ENCODE measurements at places on chromosomes 1 and 21.

- no peak for DNase-seq
These were observed 102.8 kb upstream of the ARTN start for GRCh38 chr1:43830802-43831201.

GRCh38 chr21:15064576-15065391 lies at the start of gene NRIP1:
NRIP1 (minus strand) TSS chr21:15065000; CDS start chr21:14968192, 96,808 bp downstream.
- DNase-seq: peak; percentile 50

DNA sequence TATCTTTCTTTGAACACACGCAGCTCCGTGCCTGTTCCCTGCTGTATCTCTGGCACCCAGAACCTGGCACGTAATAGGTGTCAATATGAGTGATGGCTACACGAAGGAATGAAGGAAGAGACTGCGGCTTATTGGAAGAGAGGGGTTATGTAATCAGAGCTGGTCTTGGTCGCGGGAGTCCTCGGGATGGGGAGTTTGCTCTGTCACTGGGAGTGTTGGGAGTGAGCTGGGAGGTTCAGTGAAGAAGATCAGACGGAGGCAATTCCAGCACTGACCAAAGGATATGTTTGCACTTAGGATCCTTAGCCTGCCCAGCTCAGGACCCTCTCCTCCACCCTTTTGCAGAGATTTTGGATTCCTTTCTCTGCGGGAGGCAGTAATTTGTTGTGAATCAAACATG lies 709.1 kb downstream of the PTPRU start:
- no peak for DNase-seq

DNA sequence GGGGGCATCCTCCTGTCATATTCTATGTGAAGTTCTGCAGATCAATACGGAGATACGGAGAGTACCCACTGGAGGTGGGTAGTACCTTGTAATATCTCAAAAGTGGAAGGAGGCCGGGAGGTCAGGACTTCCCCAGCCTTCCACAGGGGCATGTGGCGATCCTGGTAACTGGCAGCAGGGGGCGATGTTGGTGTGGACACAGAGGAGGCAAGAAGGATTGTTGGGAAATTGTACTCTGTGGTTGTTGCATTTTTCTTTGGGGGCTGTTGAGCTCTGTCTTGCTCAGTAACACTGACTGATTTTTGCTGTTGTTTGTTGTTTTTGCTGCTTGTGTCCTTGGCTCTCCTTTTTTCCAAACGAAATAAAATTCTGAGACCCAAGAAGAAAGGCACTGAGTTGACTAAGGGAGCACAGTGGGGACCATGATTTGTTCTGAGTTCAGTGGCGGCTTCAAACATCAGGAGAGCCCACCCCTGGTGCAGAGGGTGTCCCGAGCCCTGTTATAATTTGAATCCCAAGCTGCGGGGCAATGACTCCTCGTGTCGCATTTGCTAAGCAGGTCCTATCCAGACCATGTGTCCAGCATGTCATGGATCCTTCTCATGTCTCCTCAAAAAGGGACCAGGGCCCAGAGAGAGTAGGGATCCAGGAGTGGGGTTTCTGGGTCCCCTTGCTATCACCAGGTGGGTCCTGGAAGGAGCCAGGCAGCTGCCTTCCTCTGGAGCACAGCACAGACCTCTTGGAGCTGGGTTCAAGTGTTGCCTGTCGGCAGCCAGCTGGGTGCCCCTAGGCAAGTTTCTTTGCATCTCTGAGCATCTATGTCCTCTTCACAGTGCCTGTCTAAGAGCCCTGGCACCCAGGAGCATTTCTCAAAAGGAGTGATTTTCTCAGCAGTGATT lies 22.8 kb downstream of the LHX4 start:
- no peak for DNase-seq

Measured in BJ (cell line).